ENCODE measurements at places on chromosomes 4 and X.

DNA sequence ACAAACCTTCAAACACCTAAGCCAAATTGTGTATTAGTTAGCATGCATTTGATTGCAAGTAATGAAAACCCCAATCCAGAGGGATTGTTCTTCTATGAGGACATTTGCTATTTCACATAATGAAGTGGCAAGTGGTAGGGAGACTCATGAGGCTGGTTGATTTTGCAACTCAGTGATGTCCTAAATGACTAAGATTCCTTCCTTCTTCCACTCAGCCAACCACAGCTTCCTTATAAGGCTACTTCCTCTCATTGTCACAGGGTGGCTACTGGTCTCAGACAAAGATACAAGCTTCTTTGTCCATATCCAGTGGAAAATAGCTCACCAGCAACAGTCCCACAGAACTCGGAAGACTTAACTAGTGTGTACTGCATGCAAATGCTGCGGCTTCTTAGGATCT lies 5.3 kb upstream of the OTC start:
- DNase-seq: no peak

- DNase-seq: no peak
These were observed 371.7 kb downstream of the FAM133A start for GRCh38 chrX:94045724-94046123.

DNA sequence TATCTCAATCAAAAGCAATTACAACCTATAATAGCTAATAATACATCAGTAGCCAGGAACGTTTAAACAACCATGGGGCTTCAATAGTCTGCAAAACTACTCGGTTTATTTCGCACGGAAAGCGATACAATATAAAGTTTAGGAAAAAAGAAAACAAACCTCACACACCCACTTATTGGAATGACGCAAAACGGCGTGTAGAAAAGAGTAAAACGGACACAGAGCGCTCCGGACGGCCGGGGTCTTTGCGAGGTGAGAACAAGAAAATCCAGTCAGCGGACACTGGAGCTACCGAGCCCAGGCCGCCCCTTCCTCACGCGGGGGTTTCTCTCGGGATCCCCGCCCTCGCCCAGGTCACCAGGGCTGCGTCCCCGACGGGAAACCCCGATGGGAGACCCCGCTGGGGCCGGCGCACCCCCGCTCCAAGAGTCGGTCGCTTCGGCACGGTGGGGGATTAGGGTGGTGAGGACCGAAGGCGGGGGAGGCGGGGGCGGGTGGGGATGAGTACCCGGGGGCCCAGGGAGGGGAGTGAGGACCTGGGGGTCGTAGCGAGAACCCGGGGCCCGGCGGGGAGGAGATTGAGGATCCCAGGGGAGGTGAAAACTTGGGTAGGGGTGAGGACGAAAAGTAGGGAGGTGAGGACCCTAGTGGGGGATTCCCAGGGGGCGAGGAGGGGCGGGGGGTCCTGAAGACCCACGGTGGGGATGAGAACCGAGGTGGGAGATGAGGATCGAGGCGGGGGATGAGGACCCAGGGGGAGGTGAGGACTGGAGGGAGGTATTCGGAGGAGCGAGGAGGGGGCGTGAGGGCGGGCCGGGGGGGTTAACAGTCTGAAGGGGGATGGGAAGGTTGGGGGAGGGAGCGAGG lies 737 bp downstream of the NELFA start:
- no peak for DNase-seq

GRCh38 chr4:176601124-176601523 lies 191.6 kb downstream of the VEGFC start:
- DNase-seq: no peak

- no peak for DNase-seq
These were observed 57.4 kb downstream of the PTTG2 start for GRCh38 chr4:38017609-38018008.

DNA sequence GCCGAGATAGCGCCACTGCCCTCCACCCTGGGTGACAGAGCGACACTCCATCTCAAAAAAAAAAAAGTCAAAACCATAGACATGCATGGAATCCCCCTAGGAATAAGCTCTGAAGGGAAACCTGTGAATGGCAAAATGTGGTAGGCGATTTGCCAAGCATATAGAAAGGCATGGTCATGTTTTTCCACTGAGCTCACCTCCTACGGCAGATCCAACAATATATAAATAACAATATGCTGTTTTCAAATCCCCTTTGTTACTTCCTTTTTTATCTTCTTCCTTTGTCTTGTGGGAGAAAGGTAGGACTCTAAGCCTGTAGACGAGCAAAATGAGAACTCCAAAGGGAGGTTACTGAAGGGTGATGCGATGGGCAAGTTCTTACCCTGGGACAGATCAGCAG lies 219.0 kb downstream of the PALLD start:
- DNase-seq: no peak

DNA sequence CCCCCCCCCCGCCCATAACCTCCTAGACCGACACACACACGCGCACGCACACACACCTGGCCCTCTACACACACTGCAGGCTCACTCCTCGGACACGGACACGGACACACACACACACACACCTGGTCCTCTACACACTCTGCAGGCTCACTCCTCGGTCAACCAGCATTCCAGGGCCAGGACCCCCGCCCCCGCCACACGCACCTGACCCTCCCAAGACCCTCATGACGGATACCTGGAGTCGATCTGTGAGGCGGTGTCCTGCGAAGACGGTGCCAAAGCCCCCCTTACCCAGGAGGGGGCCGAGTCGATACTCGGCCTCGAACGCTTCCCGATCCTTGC lies 552 bp downstream of the PIM2 start:
- DNase-seq: no peak

DNA sequence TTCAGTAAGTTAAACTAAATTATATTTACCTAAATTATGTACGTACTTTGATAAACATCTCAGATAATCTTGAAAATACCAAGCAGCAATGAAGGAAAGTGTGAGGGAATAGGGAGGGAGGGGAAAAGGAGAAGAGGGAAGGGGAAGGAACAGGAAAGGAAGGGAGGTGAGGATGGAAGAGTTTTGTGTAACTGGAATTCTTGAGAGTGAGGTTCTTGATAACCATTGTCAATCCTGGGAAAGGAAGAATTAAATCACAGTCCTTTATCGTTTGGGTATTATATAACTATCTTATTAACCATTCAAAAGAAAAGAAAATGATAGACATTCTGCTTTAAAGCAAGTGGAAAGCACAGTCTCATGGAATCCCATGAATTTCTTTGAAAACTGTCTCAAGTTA lies 795.0 kb downstream of the CCSER1 start:
- no peak for DNase-seq

DNA sequence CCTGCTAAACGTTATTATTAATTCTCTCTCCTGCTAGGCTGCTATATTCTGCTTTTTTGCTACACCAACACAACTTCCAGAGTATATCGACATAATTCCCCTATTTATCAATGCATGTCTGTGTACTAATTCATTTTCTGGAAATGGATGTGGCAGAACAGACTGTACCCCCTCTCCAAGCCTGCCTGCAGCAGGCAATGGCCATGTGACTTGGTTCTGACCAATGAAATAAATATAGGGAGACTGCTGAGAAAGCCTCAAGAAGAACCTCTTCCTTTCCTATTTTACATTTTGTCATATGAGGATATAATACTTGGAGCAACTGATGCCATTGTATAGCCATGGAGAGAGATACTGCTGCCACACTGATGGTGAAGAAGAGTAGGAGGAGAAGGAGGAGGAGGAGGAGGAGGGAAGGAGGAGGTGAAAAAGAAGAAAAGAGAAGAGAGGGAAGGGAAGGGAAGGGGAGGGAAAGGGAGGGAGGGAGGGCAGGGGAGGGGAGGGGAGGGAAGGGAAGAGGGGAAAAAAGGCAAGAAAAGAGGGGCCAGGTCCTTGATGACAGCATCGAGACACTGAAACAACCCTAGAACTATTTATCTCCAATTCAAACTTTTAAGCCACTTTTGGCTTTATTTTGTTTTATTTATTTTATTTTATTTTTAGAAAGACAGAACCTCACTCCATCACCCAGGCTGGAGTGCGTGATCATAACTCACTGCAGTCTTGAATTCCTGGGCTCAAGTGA lies 57.0 kb upstream of the SPP1 start:
- DNase-seq: no peak

- no peak for DNase-seq
These were observed 97.4 kb downstream of the COL4A5 start for GRCh38 chrX:108537005-108537404.

- DNase-seq: no peak
These were observed 37.0 kb downstream of the ZFX start for GRCh38 chrX:24186483-24186882.

DNA sequence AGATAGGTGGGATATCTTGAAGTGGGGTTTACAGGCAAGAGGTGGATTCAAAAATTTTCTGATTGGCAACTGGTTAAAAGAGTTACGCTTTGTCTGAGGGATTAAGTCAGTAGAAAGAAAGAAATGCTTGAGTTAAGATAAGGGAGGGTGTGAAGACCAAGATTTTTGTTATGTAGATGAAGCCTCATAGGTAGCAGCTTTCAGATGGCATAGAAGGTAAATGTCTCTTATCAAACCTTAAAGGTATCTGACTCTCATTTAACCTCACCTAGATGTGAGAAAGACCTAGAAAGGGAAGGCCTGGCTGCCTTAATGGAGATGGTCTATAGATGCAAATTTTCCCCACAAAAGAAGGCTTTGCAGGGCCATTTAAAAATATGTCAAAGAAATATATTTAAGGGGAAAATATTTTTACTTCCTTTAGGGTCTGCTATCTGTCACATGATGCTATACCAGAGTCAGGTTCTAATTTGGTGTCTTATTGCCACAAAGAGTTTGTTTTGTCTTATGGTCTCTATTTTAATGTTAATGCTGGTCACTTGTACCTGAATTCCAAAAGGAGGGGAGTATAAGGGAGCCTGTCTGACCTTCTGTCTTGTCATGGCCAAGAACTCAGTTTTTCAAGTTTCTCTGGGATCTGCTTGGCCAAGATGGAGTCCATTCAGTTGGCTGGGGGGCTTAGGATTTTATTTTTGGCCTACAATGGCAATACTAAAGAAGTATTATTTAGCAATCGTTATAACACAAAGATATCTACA lies 699.1 kb upstream of the AMOT start:
- no peak for DNase-seq

GRCh38 chr4:47510506-47511143 lies 25.6 kb downstream of the ATP10D start:
- DNase-seq: no peak

- DNase-seq: no peak
These were observed 144.0 kb upstream of the ZXDB start for GRCh38 chrX:57447856-57448255.

- peak; percentile 44 for DNase-seq
These were observed 772 bp downstream of the CYP4V2 start for GRCh38 chr4:186192066-186192612.

DNA sequence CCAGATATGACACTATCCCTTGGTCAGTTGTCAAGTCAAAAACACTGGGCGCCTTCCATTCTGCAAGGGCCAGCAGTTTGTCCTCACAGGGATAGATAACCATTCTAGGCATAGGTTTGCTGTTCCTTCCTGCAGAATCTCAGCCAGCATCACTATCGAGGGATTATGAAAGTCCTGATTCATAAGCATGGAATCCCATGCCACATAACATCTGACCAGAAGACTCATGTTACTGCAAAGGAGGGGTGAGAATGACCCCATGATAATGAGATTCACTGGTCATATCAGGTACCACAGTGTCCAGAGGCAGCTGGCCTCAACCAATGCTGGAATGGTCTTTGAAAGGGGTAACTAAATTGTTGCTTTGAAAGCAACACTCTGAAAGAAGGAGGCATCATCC lies 84.7 kb downstream of the OTC start:
- DNase-seq: no peak

DNA sequence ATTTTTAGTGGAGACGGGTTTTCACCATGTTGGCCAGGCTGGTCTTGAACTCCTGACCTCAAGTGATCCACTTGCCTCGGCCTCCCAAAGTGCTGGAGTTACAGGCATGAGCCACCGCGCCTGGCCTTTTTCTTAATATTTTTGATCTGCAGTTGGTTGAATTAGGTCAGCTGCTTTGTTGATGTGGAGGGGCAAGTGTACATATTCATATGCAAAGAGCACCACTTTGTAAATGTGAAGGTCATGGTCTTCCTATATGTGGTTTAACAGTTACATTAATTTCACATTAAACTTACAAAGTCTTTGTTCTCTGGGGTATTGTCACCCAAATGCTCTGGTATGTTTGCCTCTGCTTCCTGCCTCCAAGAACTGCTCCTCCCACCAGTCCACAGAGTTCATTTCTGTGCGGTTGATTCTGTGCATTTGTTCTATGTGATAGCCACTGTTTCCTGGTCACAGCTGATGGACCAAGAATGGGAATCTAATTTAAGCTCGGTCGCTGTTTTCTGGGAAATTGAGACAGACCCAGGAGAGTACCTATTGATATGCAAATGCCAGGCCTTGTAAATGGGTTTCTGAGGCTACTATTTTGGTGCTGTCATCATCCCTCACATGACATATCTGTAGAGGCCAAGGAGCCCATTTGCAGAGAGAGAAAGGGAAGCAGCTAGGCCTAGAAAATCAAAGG lies 26.9 kb upstream of the HPSE start:
- no peak for DNase-seq

GRCh38 chrX:81957318-81957717 lies 755.4 kb downstream of the SH3BGRL start:
- DNase-seq: no peak

DNA sequence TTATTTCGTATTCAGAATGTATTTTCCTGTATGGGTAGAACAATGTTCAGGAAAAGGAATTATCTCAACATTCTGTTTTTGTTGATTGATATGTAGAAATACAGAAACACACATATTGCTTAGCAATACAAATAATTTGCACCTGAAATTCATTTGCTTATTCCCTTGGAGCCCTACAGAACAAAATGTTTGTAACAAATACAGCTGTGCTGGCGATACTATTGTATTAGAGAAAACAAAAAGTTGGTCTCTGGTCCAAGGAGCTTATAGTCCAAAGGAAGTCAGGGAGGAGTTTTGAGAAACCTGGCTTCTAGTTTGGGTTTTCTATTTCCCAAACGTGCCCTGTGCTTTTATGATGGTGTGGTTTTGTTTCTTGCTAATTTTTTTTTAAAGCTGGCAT lies 37.8 kb upstream of the CAPN6 start:
- no peak for DNase-seq
